ENCODE measurements at places on chromosomes 5 and 9. TPM values are rescaled to one million over a fixed set of nuclear protein-coding genes. Genes with fewer than 3 reads are reported as not detected.

DNA sequence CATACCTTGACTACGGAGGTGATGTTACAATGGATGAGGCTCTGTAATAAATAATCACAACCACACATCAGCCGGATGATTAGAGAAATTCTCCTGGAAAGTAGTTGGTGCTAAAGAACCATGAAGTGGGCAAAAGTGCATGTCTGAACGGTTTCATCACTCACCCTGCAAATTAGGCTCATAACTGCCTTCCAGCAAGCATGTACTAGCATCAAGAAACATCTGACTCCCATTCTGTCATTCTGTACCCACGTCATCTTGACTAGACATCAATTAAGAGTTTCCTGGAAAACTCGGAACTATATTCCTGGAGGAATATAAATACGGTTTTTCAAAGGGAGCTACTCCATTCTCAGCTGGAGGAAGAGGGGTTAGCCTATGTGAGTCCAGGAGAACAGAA is 52.2 kb downstream of the HSD17B3 start:
- DNase-seq: no peak

GRCh38 chr5:79133657-79134451 is 22.2 kb downstream of the BHMT start:
- DNase-seq: no peak

DNA sequence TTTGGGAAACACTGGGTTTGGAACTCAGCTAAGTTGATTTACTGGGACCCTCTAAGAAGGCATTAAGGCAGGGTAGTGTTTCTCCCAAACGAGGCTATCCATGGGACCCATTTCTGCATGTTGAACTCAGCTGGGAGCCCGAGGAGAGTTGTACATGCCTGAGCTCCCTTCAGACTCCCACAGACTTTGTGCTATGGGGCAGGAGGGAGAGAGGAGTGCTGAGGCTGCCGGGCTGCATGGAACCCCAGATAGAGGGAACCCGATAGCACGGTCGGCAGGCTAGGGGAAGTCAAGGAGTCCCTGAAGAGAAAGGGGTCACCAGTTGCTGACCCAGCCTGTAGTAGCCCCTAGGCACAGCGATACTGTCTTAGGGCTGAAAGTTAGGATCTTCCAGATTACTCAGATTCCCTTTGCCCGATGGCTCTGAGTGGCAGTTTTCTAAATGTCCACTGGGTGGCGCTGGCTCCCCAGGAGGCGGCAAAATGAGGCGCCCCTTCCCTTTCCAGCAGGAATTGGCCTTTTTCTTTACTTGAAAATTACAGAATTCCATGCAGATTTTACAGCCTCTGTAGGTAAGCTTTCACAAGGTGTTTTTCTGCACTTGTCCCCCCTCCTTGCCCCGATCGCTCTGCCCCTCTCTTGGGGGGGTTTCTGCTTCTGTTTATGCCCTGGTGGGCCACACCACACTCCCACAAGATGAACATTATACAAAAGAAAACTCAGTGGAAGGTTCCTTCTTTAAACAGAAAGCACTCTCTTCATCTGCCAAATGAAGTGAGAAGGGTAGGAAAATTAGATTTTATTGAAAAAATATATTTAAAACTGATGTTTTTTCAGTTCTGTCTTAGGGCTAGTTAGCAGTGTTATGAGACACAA is 17.8 kb downstream of the NANS start:
- DNase-seq: peak; percentile 69

DNA sequence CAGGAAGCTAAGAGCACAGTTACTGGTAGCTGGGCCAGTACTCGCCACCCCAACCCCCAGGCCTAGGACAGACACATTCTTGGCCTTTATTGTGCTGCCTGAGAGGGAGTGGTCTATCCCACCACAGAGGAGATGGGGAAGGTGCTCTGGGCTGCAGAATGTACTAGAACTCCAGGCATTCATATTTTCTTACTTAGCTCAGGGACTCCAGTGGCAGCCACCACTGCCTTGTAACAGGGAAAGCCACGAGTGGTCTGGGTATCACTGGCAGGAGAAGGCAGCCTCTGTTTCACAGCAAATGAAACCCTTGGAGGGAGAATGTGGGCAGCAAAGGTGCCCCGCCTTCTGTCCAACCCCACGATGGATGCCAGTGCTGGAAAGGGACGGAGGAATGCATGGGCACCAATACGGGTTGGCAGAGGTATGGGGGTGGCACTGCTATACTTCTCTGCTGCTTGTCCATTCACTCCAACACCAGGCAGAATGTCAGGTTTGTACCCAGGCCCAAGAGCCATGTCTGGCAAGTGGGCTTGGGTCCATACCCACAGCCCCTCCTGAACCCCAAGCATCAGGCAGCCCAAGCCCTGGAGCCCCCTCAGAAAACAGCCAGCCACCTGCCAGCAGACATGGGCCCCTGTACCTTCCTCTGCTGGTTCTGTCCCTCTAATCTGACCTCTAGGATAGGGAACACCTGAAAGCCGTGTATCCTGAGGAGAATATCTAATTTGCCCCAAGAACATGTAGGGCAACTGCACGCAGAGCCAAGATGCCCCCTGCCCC is 4.6 kb downstream of the SEPTIN8 start:
- no peak for DNase-seq

GRCh38 chr5:176528761-176529115 is 8.5 kb downstream of the RNF44 start:
- no peak for DNase-seq

PRRC1 gene
- total RNA-seq: 30.1 TPM

HTR1A gene
- not detected for total RNA-seq

DNA sequence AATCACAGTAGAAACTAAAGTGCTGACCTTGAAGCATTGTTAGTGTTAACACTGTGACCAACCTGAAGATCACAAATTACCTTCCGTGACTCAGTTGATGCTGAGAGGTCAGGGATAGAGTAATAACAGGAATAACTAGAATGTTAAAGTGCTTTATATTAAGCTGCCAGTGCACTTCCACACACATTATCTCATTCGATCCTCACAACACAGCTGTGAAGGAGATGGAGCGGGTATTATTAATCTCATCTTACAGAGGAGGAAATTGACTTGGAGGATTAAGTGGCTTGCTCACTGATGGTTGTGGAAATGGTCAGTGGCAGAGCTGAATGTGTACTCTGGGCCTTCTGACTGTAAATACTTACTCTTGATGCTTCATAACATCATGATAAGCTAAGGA is 252.5 kb upstream of the DMRT1 start:
- DNase-seq: no peak

Measured in upper lobe of left lung (tissue), 6 donors.